ENCODE measurements at places on chromosomes 16 and 17.

GRCh38 chr17:64749306-64749705 lies 87.2 kb upstream of the SMURF2 start:
- DNase-seq, result no peak

GRCh38 chr16:17223576-17223975 lies 247.2 kb downstream of the XYLT1 start:
- DNase-seq, result no peak

DNA sequence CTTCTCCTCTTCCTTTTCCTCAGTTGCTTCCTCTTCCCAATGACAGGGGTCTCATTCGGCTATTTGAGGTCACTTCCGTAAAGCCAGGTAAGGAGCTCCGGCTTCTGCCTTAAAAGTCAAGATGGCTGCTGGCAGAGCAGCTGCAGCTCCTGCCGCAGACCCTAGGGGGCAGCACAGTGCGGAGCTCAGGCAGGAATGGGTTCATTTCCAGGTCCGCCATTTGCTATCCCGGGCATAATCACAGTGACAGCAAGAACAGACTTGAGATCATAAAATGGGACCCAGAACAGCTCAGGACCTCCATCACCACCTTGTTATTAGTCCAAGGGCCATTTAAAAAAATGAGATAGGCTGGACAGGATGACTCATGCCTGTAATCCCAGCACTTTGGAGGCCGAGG lies 199.5 kb downstream of the ZNF18 start:
- DNase-seq, result no peak

DNA sequence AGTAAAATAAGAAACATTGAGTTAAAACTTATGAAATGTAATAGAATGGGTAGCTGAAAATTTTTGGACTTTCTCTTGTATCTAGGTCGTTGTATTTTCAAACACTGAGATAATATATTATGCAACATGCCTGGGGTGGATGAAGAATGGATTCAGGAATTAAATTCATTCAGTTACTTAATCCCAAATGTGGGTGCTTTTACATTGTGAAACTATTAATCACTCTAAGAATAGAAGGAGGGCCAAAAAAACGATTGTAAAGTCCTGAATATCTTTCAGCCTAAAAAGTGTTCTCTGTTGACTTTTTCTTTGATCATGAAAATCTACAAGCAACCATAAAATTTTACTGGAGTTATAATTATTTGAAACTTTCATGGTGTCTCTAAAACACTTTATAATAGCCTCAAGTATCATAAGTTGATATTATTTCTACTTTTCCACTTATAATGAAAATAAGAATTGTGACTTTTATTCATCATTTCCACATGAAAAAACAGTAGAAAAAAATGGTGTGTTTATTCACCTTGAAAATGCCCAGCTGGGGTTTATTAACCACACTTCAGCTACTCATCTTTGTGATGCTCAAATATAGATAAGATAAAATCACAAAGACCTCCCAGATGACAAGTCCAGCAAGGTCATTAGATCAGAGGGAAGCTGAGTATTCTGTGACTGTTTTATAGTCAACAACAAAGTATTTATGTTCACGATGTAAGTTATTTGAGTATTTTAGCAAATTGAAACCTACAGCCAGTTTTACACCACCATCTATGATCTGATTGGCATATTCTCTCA lies 619.9 kb upstream of the SOX9 start:
- peak; percentile 67 for DNase-seq

DNA sequence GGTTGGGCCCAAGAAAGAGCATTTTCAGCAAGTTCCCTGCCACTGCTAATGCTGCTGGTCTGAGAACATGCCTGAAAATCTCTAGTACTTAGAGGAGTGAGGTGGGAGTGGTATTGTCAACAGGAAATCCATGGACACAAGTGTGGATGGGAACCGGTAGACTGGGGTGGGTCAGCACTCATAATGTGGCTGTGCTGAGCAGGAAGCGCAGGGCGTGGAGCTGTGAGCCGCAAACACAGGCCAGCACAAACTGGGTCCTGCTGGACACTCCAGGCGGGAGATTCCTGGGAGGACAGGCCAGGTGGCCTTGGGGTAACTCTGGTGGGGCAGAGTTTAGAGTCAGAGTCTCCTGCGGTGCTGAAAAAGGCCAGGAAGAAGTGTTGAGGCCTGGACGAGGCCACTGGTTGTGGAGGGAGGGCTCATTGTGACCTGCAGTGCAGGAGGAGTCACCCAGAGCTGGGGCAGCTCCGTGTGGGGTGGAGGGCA lies 62.6 kb downstream of the BANP start:
- no peak for DNase-seq

GRCh38 chr16:72896485-72897118 lies 151.3 kb downstream of the ZFHX3 start:
- DNase-seq, result no peak

DNA sequence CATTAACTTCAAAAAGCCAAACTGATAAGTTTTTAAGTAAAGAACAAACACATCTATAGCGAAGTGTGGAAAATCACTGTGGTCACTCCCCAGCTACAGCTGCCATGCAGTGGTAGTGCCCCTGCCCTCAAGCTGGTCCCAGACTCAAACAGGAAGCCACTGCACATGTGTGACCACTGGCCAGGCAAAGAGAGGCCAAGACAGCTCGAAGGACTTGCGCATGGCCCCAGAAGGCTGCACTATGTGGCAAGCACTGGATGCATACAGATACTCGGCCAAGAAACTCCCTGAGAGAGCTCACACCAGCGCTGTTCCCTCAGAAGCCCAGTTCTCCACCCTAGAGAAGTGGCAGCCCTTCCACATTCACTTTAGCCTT lies 82.4 kb downstream of the ANKRD11 start:
- DNase-seq, result no peak

Measured in amniotic epithelial cell (primary cell).